ENCODE measurements at places on chromosomes 12 and 14. TPM values are rescaled to one million over a fixed set of nuclear protein-coding genes. Genes with fewer than 3 reads are reported as not detected.
A peak's percentile ranks its signal among the peaks of the same experiment; 100 is the strongest.

- no peaks in the 10 kb centered on the region for H3K27me3 ChIP-seq
- H3K4me1 ChIP-seq, result peaks cover 3% of the 10 kb centered on the region
- H3K27ac ChIP-seq, result no peak overlapping the region
- DNase-seq, result no peak
- H3K36me3 ChIP-seq, result peaks cover 19% of the 10 kb centered on the region
Observed at GRCh38 chr12:45828402-45828801, 98.9 kb downstream of the ARID2 start.

RPS6KA5 gene
- 5.3 TPM for total RNA-seq

DNA sequence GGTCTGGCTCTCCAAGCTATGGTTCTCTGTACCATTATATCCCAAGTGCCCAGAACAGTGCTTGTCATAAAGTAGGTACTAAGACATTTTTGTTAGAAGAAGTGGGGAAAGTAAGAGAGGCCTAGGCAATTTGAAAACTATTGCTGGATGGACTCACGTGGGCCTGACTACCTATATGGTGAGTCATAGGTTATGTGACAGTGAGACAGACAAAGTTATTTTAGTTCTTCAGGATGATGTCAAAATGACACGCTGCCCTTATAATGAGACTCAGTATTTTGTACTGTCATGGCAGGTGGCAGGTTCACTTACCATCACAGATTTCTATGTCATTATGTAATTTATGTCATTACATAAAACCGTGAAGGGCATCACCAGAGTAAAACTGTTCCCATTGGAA is 53.1 kb downstream of the PARP11 start:
- H3K4me3 ChIP-seq, result no peak overlapping the region
- peaks cover 16% of the 10 kb centered on the region for H3K4me1 ChIP-seq
- no peak overlapping the region for H3K27ac ChIP-seq
- H3K27me3 ChIP-seq, result no peaks in the 10 kb centered on the region
- peaks cover 10% of the 10 kb centered on the region for H3K36me3 ChIP-seq

- no peak overlapping the region for H3K4me3 ChIP-seq
- no peak for DNase-seq
- no peaks in the 10 kb centered on the region for H3K27me3 ChIP-seq
Observed at GRCh38 chr12:4991373-4991772, 52.3 kb upstream of the KCNA5 start.

DNA sequence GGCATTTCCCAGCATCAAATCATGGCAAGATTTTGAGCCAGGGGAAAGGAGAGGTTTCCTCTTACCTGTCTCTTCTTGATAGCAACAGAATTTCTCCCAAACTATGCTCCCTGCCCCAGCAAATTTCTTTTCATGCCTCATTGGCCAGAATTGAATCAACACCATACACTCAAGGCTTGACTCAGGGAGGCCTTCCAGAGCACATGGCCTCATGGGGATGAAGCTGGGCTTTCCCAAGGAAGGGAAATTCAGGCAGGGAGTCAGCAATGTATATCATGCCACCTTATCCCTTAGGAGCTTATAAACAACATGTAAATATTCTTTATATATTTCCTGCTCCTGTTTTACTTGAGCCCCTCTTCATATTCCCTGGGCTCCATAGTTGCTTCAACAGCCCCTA is 62.1 kb downstream of the ARF6 start:
- H3K4me3 ChIP-seq, result no peak overlapping the region
- DNase-seq, result no peak
- H3K27me3 ChIP-seq, result no peaks in the 10 kb centered on the region
- no peaks in the 10 kb centered on the region for H3K36me3 ChIP-seq
- H3K4me1 ChIP-seq, result no peaks in the 10 kb centered on the region

DNA sequence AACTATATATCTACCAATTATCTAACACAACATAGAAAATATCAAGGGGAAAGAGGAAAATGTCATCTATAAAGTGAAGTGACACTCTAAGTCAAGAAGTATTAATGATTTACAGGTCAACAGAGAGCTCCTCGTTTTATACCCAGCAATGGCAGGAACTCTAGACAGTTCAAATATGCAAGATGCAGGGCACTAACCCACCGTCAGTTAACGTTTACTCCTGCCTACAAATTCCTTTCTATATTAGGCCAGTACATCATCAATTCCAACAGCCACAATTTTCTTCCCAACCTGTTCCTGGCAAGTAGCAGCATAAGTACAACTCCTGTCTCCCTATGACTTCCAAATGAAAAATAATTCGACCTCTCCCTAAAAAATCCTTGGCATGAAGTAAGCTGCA is 9.0 kb upstream of the KANSL2 start:
- H3K4me1 ChIP-seq, result no peaks in the 10 kb centered on the region
- no peak for DNase-seq
- H3K27me3 ChIP-seq, result no peaks in the 10 kb centered on the region
- peaks cover 41% of the 10 kb centered on the region for H3K36me3 ChIP-seq
- peak overlapping the region; percentile 22 for H3K27ac ChIP-seq
- no peak overlapping the region for H3K4me3 ChIP-seq

GRCh38 chr14:61298824-61299223 is 17.7 kb upstream of the TMEM30B start:
- H3K27me3 ChIP-seq, result no peaks in the 10 kb centered on the region
- DNase-seq, result no peak
- H3K36me3 ChIP-seq, result no peaks in the 10 kb centered on the region

DNA sequence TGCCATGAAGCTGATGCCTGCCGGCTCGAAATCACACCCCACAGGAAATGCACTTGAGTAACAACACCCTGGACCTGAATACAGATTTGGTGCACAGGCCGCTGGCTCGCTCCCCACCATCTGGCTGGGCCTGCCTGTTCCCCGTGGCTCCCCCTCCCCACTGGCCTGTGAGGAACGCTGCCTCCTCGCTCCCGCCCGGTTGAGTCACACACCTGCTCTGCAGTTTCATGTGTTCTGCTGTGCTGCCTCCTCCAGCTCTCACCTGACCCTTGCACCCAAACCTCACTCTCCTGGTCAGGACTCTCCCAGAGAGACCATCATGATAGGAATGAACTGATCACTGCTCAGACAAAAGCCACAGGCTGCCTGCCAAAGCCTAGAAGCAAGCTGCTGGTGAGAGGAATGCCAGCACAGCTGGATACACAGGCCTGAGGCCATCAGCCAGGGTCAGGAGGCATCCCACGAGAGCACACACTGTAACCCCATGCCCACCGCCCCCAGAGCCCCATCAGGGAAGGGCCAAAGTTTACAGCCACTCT is 3.8 kb upstream of the SIVA1 start:
- no peak for DNase-seq
- H3K36me3 ChIP-seq, result peaks cover 19% of the 10 kb centered on the region
- H3K4me1 ChIP-seq, result peaks cover 10% of the 10 kb centered on the region
- peaks cover 14% of the 10 kb centered on the region for H3K27me3 ChIP-seq

RPGRIP1 gene
- 0.41 TPM for total RNA-seq

GRCh38 chr14:105146181-105146975 is 22.2 kb downstream of the JAG2 start:
- no peak overlapping the region for H3K27ac ChIP-seq
- peak; percentile 10 for DNase-seq

DNA sequence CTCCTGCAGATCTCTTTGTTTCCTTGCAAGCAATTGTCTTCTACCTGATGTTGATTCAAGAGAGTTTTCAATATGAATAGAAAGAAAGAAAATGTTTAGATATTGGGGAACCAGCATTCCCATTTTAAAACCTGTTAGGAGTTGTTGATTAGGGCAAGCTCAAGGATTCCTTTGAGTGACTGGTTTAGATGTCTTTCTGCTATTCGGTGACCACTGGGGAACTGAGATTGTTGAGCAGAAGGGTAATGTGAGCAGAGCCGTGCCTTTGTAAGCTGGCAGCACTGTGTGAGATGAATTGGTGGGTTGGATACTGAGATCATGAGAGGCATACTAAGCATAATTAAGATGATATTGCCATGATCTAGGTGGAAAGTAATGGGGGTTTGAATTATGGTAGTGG is 39.1 kb upstream of the PAPLN start:
- DNase-seq, result no peak
- H3K36me3 ChIP-seq, result peaks cover 37% of the 10 kb centered on the region
- peak overlapping the region; percentile 59 for H3K27ac ChIP-seq

DNA sequence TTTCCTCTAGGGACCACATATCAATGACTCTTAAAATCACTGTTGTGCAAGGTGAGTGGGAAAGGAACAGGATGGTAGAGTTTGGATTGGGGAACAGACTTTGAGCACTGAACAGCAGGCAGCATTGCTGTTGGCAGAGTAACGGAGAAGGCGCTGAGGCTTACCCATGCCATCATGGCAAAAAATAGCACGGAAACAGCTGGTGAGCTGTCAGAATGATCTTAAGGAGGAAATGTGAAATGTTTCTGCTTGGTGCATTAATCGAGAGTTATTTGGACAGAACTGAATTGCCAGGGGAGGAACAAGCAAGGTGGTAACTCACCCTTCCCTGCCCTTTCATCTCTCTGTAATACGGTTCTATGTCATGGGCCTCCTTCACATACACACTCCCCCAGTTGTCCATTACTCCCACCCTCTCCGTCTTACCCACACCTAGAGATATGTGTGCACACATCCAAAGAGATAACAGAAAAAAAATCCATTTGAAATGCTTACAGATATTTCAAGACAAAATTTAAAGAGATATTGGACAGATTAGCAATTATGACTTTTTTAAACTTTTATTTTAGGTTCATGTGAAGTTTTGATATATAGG is 572.5 kb downstream of the DIO2 start:
- H3K4me1 ChIP-seq, result no peaks in the 10 kb centered on the region
- no peak overlapping the region for H3K27ac ChIP-seq
- DNase-seq, result no peak
- H3K4me3 ChIP-seq, result no peak overlapping the region
- H3K36me3 ChIP-seq, result peaks cover 6% of the 10 kb centered on the region

GRCh38 chr14:99964979-99965378 is 100.2 kb upstream of the EVL start:
- H3K27ac ChIP-seq, result no peak overlapping the region
- H3K27me3 ChIP-seq, result peaks cover 32% of the 10 kb centered on the region
- DNase-seq, result no peak
- H3K36me3 ChIP-seq, result no peaks in the 10 kb centered on the region
- H3K4me3 ChIP-seq, result no peak overlapping the region

CAND1 gene
- total RNA-seq, result 246 TPM

GRCh38 chr12:92244036-92244435 is 98.4 kb upstream of the BTG1 start:
- H3K27ac ChIP-seq, result peak overlapping the region; percentile 50
- H3K4me1 ChIP-seq, result 0 out of 2 replicates have a peak, but pooled peaks cover 3% of the 10 kb centered on the region
- no peaks in the 10 kb centered on the region for H3K36me3 ChIP-seq
- no peaks in the 10 kb centered on the region for H3K27me3 ChIP-seq

- no peak for DNase-seq
- no peaks in the 10 kb centered on the region for H3K27me3 ChIP-seq
- H3K4me1 ChIP-seq, result peaks cover 22% of the 10 kb centered on the region
Observed at GRCh38 chr12:76860256-76860655, 18.6 kb downstream of the CSRP2 start.

ANO4 gene
- total RNA-seq, result 2.6 TPM

GRCh38 chr14:21379338-21379737 is 4.5 kb downstream of the SUPT16H start:
- H3K27me3 ChIP-seq, result no peaks in the 10 kb centered on the region
- H3K27ac ChIP-seq, result no peak overlapping the region
- H3K4me1 ChIP-seq, result peaks cover 14% of the 10 kb centered on the region
- DNase-seq, result no peak

- no peak overlapping the region for H3K27ac ChIP-seq
- H3K4me1 ChIP-seq, result peaks cover 81% of the 10 kb centered on the region
- no peak overlapping the region for H3K4me3 ChIP-seq
- no peak for DNase-seq
Observed at GRCh38 chr14:59332727-59333126, 132.5 kb downstream of the GPR135 start.

GRCh38 chr12:98109266-98109665 is 406.1 kb upstream of the TMPO start:
- H3K27me3 ChIP-seq, result no peaks in the 10 kb centered on the region
- H3K36me3 ChIP-seq, result no peaks in the 10 kb centered on the region
- H3K27ac ChIP-seq, result no peak overlapping the region
- H3K4me3 ChIP-seq, result no peak overlapping the region

DNA sequence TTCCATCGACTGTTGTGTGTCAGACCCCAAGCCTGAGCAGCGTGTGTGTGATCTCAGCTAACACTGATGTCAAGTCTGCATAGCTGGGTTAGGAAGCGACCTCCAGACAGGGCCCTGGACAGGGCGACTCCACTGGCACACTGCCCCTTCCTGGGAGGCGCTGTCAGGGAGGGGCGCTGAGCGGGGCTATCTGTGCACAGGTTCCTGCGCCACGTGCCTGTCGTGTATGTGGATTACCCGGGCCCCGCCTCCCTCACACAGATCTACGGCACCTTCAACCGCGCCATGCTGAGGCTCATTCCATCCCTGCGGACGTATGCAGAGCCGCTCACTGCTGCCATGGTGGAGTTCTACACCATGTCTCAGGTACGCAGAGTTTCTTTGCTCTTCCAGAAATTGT is 53.9 kb downstream of the DYNC1H1 start:
- H3K4me3 ChIP-seq, result no peak overlapping the region
- DNase-seq, result no peak
- H3K27ac ChIP-seq, result 0 out of 2 replicates have a peak overlapping the region, but pooled peaks have one; percentile 24

- H3K27ac ChIP-seq, result no peak overlapping the region
- no peaks in the 10 kb centered on the region for H3K27me3 ChIP-seq
- no peak overlapping the region for H3K4me3 ChIP-seq
- no peak for DNase-seq
Observed at GRCh38 chr12:122609732-122610131, 82.7 kb downstream of the KNTC1 start.

- H3K4me1 ChIP-seq, result peaks cover 25% of the 10 kb centered on the region
- peaks cover 10% of the 10 kb centered on the region for H3K27me3 ChIP-seq
- no peaks in the 10 kb centered on the region for H3K36me3 ChIP-seq
- peak; percentile 83 for DNase-seq
- no peak overlapping the region for H3K4me3 ChIP-seq
Observed at GRCh38 chr14:20683125-20683890, 1.1 kb upstream of the RNASE4 start.

DNA sequence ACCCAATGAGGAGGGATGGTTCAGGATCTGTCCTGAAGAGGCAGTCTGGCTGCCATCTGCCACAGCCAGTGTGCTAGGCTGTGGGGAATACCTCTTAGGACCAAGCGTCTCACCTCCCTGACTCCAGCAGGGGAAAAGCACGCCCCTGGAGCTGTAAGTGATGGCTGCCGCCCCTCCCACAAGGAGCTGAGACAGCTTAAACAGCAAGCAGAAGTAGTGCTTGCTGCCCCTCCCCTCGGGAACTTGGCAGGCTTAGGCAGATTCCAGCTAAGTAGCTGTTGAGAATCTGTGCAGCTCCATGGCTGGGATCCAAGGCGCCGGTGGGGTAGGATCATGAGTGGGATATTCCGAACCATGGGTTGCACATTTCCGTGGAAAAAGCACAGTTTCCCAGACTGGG is 360.4 kb upstream of the MDGA2 start:
- H3K27ac ChIP-seq, result no peak overlapping the region
- H3K4me1 ChIP-seq, result peaks cover 5% of the 10 kb centered on the region
- no peak overlapping the region for H3K4me3 ChIP-seq

DNA sequence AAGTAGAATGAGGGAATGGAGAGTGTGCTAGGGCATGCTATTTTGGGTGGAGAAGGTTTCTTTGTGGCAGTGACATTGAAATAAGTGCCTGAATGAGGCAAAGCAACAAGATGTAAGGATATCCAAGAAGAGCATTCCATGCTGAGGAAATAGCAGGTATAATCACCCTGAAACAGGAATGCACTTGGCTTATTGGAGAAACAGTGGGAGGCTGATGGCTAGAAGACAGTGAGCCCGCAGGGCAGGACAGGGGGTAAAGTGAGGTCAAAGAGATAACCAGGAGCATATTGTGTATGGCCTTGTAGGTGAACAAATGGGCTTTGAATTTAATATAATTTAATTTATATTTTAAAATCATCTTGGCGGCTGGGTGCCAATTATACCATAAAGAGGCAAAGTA is 877.0 kb downstream of the DIO2 start:
- H3K36me3 ChIP-seq, result peaks cover 5% of the 10 kb centered on the region
- H3K4me3 ChIP-seq, result no peak overlapping the region
- peaks cover 50% of the 10 kb centered on the region for H3K27me3 ChIP-seq
- no peak overlapping the region for H3K27ac ChIP-seq

Data from WTC11 (cell line).